ENCODE measurements at places on chromosomes 3 and 15.

DNA sequence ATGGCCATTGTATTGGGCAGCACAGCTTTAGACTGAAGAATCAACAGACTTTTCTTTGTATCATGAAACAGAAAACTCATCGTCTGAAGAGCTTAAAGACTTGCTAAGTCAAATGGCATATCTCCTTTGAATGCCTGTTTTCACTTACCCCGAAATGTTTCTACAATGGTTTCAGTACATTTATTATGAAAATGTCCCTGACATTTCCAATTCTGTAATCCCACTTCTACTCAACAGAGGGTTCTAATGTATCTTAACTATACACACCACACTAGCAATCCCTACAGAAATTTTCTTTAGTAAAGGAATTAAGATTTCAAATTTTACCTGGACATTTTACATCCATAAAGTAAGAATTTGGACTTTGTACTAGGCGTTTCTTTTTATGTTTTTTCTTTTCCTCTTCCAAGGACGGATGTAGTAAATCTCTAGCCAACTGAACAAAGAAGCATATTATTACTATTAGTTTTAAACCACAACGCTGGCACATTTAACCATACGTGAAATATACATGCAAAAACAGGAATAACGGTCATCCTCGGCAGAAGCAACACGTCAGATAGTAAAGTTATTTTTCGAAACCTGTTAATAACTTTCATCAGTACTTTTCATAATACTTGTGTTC is 1.1 kb downstream of the RPS27L start:
- no peak for DNase-seq

- no peak for DNase-seq
Measured at GRCh38 chr15:39429898-39430357, 151.0 kb upstream of the THBS1 start.

- DNase-seq = no peak
Measured at GRCh38 chr3:37588758-37589157, 272.9 kb upstream of the CTDSPL start.

- DNase-seq = no peak
Measured at GRCh38 chr3:174784206-174784934, 74.8 kb upstream of the NAALADL2 start.

- no peak for DNase-seq
Measured at GRCh38 chr3:6222069-6222468, 638.8 kb upstream of the GRM7 start.

DNA sequence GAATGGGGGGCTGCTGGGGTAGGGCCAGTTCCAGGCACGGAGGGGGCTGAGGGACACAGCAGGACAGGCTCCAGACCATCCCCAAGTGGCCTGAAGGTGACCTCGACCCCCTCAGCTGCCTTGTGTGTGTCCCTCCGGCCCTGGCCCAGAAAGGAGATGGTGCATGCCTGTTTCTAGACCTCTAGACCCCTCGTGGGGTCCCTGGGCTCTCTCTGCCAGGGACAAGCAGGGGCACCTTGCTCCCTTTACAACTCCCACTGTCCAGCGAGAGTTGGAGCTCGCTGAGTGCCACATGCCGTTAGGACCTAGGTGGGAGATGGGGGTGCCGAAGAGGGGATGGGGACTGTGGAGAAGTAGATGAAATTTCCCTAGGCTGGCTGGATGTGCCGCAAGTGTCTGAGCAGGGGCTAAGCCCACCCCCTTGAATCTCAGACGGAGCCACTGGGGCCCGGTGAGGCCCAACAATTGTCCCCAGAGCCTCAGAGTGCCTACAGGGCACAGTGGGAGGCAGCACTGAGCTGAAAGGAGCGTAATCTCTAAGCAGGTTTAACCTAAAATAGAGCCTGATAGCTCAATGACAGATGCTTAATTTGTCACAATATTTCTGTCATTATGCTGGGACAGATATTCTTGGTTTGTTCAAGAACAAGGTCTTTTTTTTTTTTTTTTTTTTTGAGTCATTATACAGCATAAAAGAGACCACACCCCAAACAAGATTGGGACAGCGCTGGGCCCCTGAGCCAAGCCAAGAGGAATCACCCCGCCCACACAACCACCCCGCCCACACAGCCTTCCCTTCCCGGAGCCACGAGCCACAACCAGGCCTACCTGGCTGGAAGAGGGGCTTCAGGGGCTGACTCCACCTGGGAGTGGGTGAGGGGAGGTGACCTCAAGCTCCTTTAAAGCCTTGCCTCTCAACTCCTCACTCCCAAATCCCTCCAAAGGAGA is 23.6 kb upstream of the KLF13 start:
- no peak for DNase-seq

DNA sequence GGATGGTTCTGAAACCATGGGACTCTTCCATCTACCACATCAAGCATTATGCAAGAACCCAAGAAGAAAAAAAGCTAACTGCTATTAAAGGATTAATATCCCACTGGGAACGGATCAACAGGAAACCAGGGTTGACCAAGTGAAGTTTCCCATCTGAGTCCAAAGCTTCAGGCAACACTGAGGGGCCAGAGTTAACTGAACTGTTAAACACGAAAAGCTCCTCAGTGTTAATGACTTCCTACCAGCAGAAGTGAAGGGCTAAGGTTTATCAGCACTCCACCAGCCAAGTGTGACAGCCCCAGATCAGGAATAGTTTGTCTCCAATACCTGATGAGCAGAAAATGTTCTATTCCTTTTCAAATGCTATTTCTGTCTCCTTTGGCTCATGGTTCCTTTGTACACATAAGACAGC is 36.7 kb downstream of the PTPN9 start:
- DNase-seq = no peak

- no peak for DNase-seq
Measured at GRCh38 chr15:67745073-67746006, 80.0 kb upstream of the SKOR1 start.

- no peak for DNase-seq
Measured at GRCh38 chr3:45785605-45786150, 10.7 kb downstream of the SLC6A20 start.

DNA sequence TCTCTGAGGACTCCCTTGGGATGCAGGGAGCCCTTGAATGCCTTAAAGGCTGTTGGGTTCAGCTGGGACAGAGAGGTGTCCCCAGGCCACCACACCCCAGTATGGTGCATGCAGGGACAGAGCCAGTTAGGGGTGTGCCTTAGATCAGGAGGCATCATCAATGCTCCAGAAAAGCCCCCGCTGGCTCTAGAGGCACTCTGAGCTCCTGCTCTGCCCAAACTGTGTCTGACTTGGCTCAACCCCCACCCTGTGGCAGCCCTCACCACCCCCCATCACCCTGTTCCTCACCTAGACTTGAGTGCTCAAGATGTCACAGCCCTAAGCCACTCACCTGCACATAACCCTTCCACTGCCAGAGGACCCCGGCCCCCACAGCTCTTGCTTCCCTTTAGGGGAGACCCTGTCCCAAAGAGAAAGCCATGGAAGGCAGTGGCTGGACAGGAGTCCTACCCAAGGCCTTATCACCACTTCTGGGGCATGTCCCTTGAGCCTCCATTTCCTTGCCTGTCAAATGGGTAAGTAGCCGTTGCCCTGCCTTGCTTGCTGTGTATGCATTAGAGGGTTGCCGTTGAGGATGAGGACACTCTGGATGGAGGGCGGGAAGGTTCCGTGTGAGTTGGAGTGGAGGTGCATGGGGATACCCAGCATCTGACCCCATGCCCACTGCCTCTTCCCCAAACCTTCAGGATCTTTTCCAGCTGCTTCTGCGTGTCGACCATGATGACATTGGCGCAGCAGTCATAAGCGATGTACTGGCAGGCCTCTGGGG is 41.4 kb downstream of the ACSBG1 start:
- DNase-seq = no peak
